Endodermal cell (in vitro differentiated cells): ENCODE measurements at places on chromosomes 6 and 20. TPM values are rescaled to one million over a fixed set of nuclear protein-coding genes. Genes with fewer than 3 reads are reported as not detected.

Gene ADTRP
- 0.29 and 0.32 TPM in 2 replicates for total RNA-seq

Gene KHDC1
- 6.6 and 7.1 TPM in 2 replicates for total RNA-seq

Gene BPHL
- total RNA-seq = 32.4 to 44.2 TPM (median 42.8 TPM) in 3 replicates

Gene KIF25
- 1.3 to 1.6 TPM (median 1.3 TPM) in 3 replicates for total RNA-seq

Gene RING1
- total RNA-seq = 31.8 and 33.1 TPM in 2 replicates

Gene SLC17A9
- total RNA-seq = 8.7 and 8.9 TPM in 2 replicates

Gene FILIP1
- 0.35 and 0.66 TPM in 2 replicates for total RNA-seq

GRCh38 chr20:63577317-63577894 is 3.4 kb upstream of the HELZ2 start:
- H3K4me3 ChIP-seq = no peak overlapping the region
- H3K27me3 ChIP-seq = no peaks in the 10 kb centered on the region
- no peak for DNase-seq
- no peaks in the 10 kb centered on the region for H3K4me1 ChIP-seq

DNA sequence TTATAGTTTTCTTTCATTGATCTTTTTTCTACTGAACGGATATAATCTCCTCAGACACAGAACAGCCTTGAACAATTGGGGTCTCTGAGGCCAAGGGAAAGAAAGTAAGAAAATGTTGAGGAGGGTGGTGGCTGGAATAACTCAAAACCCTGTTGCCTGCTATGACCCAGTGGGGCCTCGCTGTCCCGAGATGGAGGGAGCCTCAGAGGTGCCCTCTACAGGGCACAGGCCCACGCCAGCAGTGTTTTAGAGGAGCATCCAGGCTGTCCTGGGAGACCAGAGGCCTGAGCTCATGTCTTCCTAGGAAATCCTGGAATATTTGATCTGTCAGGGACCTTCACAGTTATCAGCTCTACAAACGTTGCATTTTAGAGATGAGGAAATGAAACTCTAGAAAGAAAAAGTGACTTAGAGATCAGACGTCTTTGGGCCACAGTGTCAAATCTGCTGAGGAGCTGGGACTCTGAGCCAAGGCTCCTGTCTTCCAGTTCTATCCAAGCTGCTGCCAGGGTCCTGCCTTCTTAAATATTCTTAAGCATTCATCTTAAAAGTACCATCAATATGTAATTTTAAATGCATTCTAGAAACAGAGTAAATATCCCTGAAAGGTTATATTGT is 26.3 kb downstream of the ALDH5A1 start:
- no peaks in the 10 kb centered on the region for H3K36me3 ChIP-seq
- no peaks in the 10 kb centered on the region for H3K27me3 ChIP-seq
- no peak overlapping the region for H3K27ac ChIP-seq
- no peaks in the 10 kb centered on the region for H3K4me1 ChIP-seq
- DNase-seq = peak; percentile 87
- H3K4me3 ChIP-seq = no peak overlapping the region

- peaks cover 69% of the 10 kb centered on the region for H3K27me3 ChIP-seq
- peaks cover 7% of the 10 kb centered on the region for H3K4me1 ChIP-seq
- no peak overlapping the region for H3K27ac ChIP-seq
- H3K36me3 ChIP-seq = no peaks in the 10 kb centered on the region
Measured at GRCh38 chr6:1607516-1608221, 2.0 kb upstream of the FOXC1 start.

DNA sequence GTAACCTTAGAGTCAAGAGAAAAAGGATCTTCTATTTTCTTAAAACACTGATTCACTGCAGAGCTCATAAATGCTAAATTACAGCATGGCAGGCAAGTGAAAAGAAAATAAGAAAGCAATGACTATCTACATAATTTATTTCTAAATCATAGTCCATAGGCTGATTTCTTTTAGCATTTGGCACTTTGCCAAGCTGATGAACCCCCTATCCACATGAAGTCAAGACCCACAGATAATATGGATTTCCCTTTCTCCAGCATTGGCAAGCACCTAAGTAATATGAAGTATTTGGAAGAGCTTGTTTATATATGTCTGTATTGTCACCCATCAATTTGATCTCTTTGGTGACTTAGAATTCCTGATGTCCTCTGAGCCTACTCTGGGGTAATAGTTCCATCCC is 47.9 kb upstream of the MRAP2 start:
- H3K27me3 ChIP-seq = no peaks in the 10 kb centered on the region
- H3K36me3 ChIP-seq = no peaks in the 10 kb centered on the region
- no peaks in the 10 kb centered on the region for H3K4me1 ChIP-seq
- no peak for DNase-seq
- H3K4me3 ChIP-seq = no peak overlapping the region
- H3K27ac ChIP-seq = no peak overlapping the region

DNA sequence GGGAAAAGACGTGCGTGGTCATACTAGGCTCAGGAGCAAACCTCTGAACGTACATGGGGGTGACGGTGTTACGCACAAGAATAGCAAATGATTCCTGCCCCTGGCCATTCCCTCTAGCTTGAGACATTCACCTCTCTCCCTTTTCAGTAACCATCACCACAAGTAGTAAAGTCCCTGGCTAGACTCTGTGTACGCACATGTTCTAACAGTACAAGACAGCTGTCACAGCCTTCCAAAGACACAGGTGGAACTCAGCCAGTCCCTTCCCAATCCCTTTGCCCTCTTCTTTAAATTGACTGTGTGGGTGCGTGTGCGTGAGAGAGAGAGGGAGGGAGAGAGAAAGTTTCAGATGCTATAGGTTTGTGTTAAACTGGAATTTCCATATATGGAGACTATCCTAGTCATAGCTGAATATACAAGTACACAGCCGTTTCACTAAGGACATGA is 67.3 kb downstream of the LY86 start:
- H3K4me1 ChIP-seq = no peaks in the 10 kb centered on the region
- H3K27me3 ChIP-seq = peaks cover 13% of the 10 kb centered on the region
- H3K4me3 ChIP-seq = no peak overlapping the region
- no peak overlapping the region for H3K27ac ChIP-seq

GRCh38 chr6:112839525-112839961 is 492.4 kb downstream of the RFPL4B start:
- H3K27ac ChIP-seq = no peak overlapping the region
- no peaks in the 10 kb centered on the region for H3K27me3 ChIP-seq
- H3K36me3 ChIP-seq = no peaks in the 10 kb centered on the region
- no peak for DNase-seq
- H3K4me1 ChIP-seq = no peaks in the 10 kb centered on the region

- no peak for DNase-seq
- no peak overlapping the region for H3K27ac ChIP-seq
- no peaks in the 10 kb centered on the region for H3K4me1 ChIP-seq
- H3K36me3 ChIP-seq = no peaks in the 10 kb centered on the region
- no peaks in the 10 kb centered on the region for H3K27me3 ChIP-seq
Measured at GRCh38 chr6:32825966-32826365, 9.2 kb upstream of the HLA-DOB start.

- H3K36me3 ChIP-seq = no peaks in the 10 kb centered on the region
- H3K4me3 ChIP-seq = no peak overlapping the region
- H3K27ac ChIP-seq = no peak overlapping the region
- peaks cover 7% of the 10 kb centered on the region for H3K27me3 ChIP-seq
Measured at GRCh38 chr6:35808688-35809087, 3.5 kb downstream of the LHFPL5 start.

DNA sequence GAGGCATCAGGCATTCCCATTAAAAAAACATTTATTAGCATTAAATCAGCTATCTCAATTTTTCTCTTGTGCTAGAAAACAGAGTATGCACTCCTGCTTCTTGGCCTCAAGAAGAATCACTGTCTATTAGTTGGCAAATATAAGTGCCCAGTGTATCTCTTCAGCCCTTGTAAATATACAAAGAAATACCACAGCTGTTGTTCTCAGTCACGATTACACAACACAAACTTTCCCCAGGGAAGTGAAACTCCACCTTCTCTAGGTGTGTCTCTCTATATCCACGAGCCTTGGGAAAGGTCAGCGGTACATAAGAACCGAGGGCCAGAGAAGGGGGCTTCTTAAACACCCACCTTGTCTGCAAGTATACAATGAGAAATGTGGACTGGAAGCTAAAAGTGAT is 194.7 kb downstream of the PKHD1 start:
- no peak for DNase-seq
- H3K36me3 ChIP-seq = no peaks in the 10 kb centered on the region
- no peaks in the 10 kb centered on the region for H3K27me3 ChIP-seq
- H3K27ac ChIP-seq = no peak overlapping the region
- no peaks in the 10 kb centered on the region for H3K4me1 ChIP-seq

- peaks cover 15% of the 10 kb centered on the region for H3K27me3 ChIP-seq
- no peaks in the 10 kb centered on the region for H3K36me3 ChIP-seq
- no peak overlapping the region for H3K4me3 ChIP-seq
- DNase-seq = no peak
- H3K4me1 ChIP-seq = no peaks in the 10 kb centered on the region
Measured at GRCh38 chr6:8006208-8006607, 58.0 kb downstream of the BLOC1S5 start.
